Colonic mucosa (tissue), 4 donors: ENCODE measurements at places on chromosomes 3 and 15. TPM values are rescaled to one million over a fixed set of nuclear protein-coding genes. Genes with fewer than 3 reads are reported as not detected.
A peak's percentile ranks its signal among the peaks of the same experiment; 100 is the strongest.

GRCh38 chr3:57354768-57355167, 62.3 kb upstream of the ASB14 start:
- H3K4me3 ChIP-seq = no peak overlapping the region
- no peak overlapping the region for H3K27ac ChIP-seq
- H3K27me3 ChIP-seq = no peaks in the 10 kb centered on the region
- no peaks in the 10 kb centered on the region for H3K36me3 ChIP-seq
- no peak for DNase-seq
- no peaks in the 10 kb centered on the region for H3K4me1 ChIP-seq

The SIDT1 gene
- 35.9 TPM for total RNA-seq

DNA sequence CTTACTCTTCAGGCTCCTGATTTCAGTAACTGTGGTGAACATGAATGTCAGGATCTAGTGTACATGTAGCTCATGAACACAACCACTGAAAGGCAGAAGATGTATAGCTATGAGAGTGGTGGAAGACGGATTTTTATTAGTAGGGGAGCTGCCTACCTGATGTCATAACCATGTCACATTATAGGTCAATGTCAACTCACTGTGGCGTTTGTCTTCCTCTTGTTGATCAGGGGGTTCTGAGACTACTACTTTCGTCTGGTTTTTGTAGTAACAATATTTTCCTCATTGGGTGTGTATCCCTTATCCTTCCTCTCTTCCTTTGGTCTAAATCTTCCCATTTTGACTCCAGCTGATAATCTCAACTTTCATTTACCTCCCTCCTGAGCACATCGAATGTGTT, 7.3 kb downstream of the UNC13C start:
- H3K4me3 ChIP-seq = no peak overlapping the region
- no peaks in the 10 kb centered on the region for H3K4me1 ChIP-seq
- DNase-seq = no peak
- H3K27me3 ChIP-seq = no peaks in the 10 kb centered on the region
- no peaks in the 10 kb centered on the region for H3K36me3 ChIP-seq

The KBTBD13 gene
- total RNA-seq = not detected

- H3K27ac ChIP-seq = no peak overlapping the region
- H3K4me3 ChIP-seq = no peak overlapping the region
- H3K4me1 ChIP-seq = no peaks in the 10 kb centered on the region
Observed at GRCh38 chr3:141644931-141645330, 93.2 kb upstream of the RNF7 start.

DNA sequence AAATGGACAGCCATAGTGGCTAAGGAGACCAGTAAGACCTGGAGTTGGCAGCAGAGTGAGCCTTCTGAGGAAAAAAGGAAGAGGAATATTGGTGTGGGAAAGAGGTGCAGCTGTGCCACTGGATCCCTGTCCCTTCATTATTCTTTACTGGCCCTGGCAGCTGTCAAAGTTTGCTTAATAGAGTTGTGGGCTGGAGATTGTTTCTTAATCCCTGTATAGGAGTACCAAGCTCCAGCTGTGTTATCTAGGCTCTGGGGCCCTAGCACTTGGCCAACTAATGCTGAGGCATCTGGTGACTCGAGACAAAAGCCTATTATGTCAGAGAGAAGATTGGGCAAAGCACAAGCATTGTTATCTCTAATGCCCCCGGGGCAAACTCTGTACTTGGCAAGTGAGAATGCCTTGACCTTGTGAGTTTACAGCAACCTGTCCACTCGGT, 61.4 kb downstream of the ZNF609 start:
- H3K27me3 ChIP-seq = no peaks in the 10 kb centered on the region
- H3K4me1 ChIP-seq = peaks cover 5% of the 10 kb centered on the region
- no peak for DNase-seq
- no peak overlapping the region for H3K27ac ChIP-seq

The AHSG gene
- total RNA-seq = not detected

- no peak for DNase-seq
- H3K27ac ChIP-seq = no peak overlapping the region
- no peaks in the 10 kb centered on the region for H3K27me3 ChIP-seq
- no peak overlapping the region for H3K4me3 ChIP-seq
- H3K4me1 ChIP-seq = no peaks in the 10 kb centered on the region
Observed at GRCh38 chr3:178341636-178342035, 194.6 kb upstream of the KCNMB2 start.

DNA sequence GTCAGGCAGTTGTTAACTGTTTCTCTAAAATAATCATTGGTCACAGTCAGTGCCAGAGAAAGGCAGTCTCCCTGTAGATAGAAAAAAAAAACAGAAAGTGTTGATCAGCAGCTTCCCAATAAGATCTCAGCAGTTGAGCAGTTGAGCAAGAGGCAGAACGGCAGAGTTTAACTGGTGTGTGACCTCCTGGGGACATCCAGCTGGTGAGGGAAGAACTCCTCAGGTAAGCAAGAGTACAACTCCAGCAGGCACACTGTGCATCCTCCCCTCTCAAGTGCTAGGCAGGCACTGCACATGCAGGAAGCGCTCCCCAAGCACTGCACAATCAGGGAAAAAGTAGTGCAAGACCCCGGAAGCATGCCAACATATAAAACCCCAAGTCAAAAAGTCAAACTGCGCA, 1287.2 kb downstream of the NSUN3 start:
- H3K4me1 ChIP-seq = no peaks in the 10 kb centered on the region
- H3K4me3 ChIP-seq = no peak overlapping the region
- no peaks in the 10 kb centered on the region for H3K36me3 ChIP-seq
- no peaks in the 10 kb centered on the region for H3K27me3 ChIP-seq

The SNX22 gene
- total RNA-seq = 0.15 TPM

The SLMAP gene
- 81.1 TPM for total RNA-seq

- H3K27ac ChIP-seq = peak overlapping the region; percentile 94
- DNase-seq = peak; percentile 88
- peak overlapping the region; percentile 86 for H3K4me3 ChIP-seq
- no peaks in the 10 kb centered on the region for H3K27me3 ChIP-seq
- H3K4me1 ChIP-seq = peaks cover 33% of the 10 kb centered on the region
Observed at GRCh38 chr3:49723296-49723627, 489 bp downstream of the GMPPB start.

The NR1I2 gene
- total RNA-seq = 70.4 TPM
